Thymus (tissue), 14 donors: ENCODE measurements at places on chromosomes 2 and 18. TPM values are rescaled to one million over a fixed set of nuclear protein-coding genes. Genes with fewer than 3 reads are reported as not detected.

GRCh38 chr18:63832470-63832869 is 55.0 kb upstream of the SERPINB2 start:
- H3K36me3 ChIP-seq, result no peaks in the 10 kb centered on the region
- no peak overlapping the region for H3K4me3 ChIP-seq
- H3K27me3 ChIP-seq, result no peaks in the 10 kb centered on the region
- H3K27ac ChIP-seq, result no peak overlapping the region

- no peaks in the 10 kb centered on the region for H3K4me1 ChIP-seq
- no peak overlapping the region for H3K27ac ChIP-seq
- no peak overlapping the region for H3K4me3 ChIP-seq
- H3K27me3 ChIP-seq, result no peaks in the 10 kb centered on the region
Observed at GRCh38 chr2:194465641-194466040, 1191.4 kb upstream of the SLC39A10 start.

DNA sequence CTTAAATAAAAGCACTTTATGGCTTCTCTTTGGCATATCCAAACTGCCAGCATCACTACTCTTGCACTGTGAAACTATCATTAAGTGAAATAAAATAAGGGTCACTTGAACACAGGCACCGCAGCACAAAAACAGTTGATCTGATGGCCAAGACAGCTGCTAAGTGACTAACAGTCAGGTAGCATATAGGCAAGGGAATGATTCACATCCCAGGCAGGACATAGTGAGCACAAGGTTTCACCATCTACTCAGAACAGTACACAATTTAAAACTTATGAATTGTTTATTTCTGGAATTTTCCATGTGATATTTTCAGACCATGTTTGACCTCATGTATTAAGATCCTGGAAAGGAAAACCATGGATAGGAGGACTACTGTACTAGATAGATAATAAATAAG is 214.2 kb downstream of the MREG start:
- DNase-seq, result no peak
- H3K36me3 ChIP-seq, result no peaks in the 10 kb centered on the region
- H3K27me3 ChIP-seq, result no peaks in the 10 kb centered on the region
- H3K4me3 ChIP-seq, result no peak overlapping the region
- peaks cover 4% of the 10 kb centered on the region for H3K4me1 ChIP-seq

Gene ANKRD62
- not detected for total RNA-seq

Gene GALNT14
- total RNA-seq, result 1.3 TPM

Gene HOXD10
- total RNA-seq, result not detected

DNA sequence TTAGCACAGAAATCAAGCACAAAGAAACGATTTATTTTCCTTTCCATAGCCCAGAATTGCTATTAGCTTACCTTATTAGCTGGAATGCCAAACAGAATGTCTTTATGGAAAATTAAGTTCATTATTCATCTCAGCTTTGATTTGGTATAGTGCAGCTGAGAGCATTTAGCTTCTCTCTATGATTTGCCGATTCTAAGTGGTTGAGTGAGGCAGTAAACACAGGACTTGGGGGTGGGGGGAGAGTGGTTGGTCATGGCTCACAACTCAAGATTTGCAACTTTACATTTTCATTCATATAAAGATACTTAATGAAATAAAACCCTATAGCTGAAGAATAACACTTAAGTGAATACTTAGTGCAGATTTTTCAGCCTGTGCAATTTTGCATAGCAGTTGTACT is 395.2 kb downstream of the TGIF1 start:
- H3K4me3 ChIP-seq, result no peak overlapping the region
- DNase-seq, result no peak
- H3K4me1 ChIP-seq, result no peaks in the 10 kb centered on the region
- H3K27me3 ChIP-seq, result no peaks in the 10 kb centered on the region

- H3K27me3 ChIP-seq, result no peaks in the 10 kb centered on the region
- no peaks in the 10 kb centered on the region for H3K4me1 ChIP-seq
- H3K4me3 ChIP-seq, result no peak overlapping the region
- no peak for DNase-seq
- H3K36me3 ChIP-seq, result no peaks in the 10 kb centered on the region
- H3K27ac ChIP-seq, result no peak overlapping the region
Observed at GRCh38 chr2:17672583-17673317, 80.9 kb downstream of the SMC6 start.

Gene C2orf15
- 1.8 TPM for total RNA-seq

DNA sequence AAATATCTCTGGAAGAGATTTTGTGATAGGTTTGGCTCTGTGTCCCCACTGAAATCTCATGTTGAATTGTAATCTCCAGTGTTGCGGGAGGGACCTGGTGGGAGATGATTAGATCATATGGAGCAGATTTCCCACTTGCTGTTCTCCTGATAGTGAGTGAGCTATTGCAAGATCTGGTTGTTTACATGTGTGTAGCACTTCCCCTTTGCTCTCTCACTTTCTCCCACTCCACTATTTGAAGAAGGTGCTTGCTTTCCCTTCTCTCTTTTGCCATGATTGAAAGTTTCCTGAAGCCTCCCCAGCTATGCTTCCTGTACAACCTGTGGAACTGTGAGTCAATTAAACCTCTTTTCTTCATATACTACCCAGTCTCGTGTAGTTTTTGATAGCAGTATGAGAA is 97.0 kb upstream of the FN1 start:
- no peak overlapping the region for H3K4me3 ChIP-seq
- no peaks in the 10 kb centered on the region for H3K27me3 ChIP-seq
- H3K36me3 ChIP-seq, result no peaks in the 10 kb centered on the region
- H3K27ac ChIP-seq, result no peak overlapping the region
- no peak for DNase-seq

Gene POTEC
- not detected for total RNA-seq

DNA sequence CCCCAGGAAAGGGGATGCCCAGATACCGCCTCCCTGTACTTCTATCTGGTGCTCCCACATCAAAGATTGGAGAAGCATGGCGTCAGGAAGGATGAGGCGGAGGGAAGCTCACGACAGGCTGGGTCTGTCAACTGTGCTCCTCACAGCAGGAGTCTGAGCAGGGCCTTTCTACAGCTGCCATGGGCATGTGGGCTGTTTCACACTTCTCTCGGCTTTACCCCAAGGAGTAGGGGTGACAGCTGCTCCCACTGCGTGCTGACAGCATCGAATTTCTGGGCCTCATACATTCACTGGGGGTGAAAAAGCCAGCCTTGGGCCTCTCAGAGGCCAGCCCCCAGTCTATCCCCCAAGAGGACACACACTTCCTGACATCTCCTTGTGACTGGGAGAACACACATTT is 21.1 kb downstream of the NEURL3 start:
- no peak overlapping the region for H3K4me3 ChIP-seq
- no peaks in the 10 kb centered on the region for H3K36me3 ChIP-seq
- H3K27ac ChIP-seq, result no peak overlapping the region
- no peaks in the 10 kb centered on the region for H3K27me3 ChIP-seq
- DNase-seq, result no peak

DNA sequence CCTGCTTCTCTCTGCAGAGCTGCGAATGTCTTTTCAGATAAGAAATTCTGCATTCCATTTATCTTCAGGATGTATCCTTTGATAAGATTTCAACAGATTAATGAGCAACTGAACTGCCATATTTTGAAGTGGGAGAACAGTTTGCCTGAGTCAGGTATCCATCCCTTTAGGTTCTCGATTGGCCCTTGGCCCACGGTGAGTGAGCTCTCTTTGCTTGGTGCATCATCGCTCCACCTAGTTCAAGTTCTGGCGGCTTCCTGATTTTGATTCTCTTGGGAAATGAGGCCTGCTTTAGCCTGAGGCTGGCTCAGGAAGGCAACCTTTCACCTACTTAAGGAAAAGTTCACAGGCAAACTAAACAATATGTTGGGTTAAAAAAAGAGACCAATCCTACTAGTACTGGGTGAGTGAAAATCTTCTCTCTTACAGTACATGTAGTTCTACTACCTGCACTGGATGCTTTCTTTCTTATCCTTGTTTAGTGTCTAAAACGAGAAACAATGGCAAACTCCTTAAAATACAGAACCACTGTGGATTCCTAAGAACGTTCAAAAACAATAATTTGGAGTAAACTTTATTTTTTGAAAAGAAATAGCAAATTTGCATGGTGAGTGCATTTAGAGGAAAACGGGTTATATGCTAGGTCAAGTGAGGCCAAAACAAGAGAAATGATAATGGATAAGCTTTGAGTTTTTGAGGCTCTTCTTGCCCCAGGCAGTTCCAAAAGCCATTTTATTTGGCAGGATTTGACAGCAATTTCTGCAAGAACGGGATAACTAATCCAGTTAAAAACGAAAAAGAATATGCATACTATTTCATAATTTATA is 837 bp upstream of the ACSL3 start:
- peak overlapping the region; percentile 68 for H3K27ac ChIP-seq
- no peaks in the 10 kb centered on the region for H3K36me3 ChIP-seq
- H3K27me3 ChIP-seq, result no peaks in the 10 kb centered on the region
- H3K4me1 ChIP-seq, result peaks cover 18% of the 10 kb centered on the region
- peak overlapping the region; percentile 91 for H3K4me3 ChIP-seq
- DNase-seq, result no peak

GRCh38 chr2:175619179-175620045 is 382.7 kb downstream of the LNPK start:
- H3K4me1 ChIP-seq, result no peaks in the 10 kb centered on the region
- H3K36me3 ChIP-seq, result no peaks in the 10 kb centered on the region

Gene CASP10
- 12.2 TPM for total RNA-seq

GRCh38 chr2:130728007-130728454 is 839 bp upstream of the GPR148 start:
- no peak overlapping the region for H3K27ac ChIP-seq
- H3K36me3 ChIP-seq, result no peaks in the 10 kb centered on the region
- H3K4me3 ChIP-seq, result no peak overlapping the region
- H3K27me3 ChIP-seq, result peaks cover 41% of the 10 kb centered on the region
- H3K4me1 ChIP-seq, result no peaks in the 10 kb centered on the region

GRCh38 chr2:233360771-233361176 is 6.5 kb downstream of the DGKD start:
- H3K27me3 ChIP-seq, result no peaks in the 10 kb centered on the region
- peaks cover 9% of the 10 kb centered on the region for H3K4me1 ChIP-seq
- H3K27ac ChIP-seq, result no peak overlapping the region
- no peaks in the 10 kb centered on the region for H3K36me3 ChIP-seq

GRCh38 chr2:173239644-173240043 is 115.0 kb upstream of the CDCA7 start:
- H3K27me3 ChIP-seq, result no peaks in the 10 kb centered on the region
- H3K36me3 ChIP-seq, result peaks cover 5% of the 10 kb centered on the region
- no peak for DNase-seq
- no peak overlapping the region for H3K4me3 ChIP-seq
- H3K27ac ChIP-seq, result no peak overlapping the region
